T-helper 1 cell (primary cell): ENCODE measurements at places on chromosomes 4 and X.

DNA sequence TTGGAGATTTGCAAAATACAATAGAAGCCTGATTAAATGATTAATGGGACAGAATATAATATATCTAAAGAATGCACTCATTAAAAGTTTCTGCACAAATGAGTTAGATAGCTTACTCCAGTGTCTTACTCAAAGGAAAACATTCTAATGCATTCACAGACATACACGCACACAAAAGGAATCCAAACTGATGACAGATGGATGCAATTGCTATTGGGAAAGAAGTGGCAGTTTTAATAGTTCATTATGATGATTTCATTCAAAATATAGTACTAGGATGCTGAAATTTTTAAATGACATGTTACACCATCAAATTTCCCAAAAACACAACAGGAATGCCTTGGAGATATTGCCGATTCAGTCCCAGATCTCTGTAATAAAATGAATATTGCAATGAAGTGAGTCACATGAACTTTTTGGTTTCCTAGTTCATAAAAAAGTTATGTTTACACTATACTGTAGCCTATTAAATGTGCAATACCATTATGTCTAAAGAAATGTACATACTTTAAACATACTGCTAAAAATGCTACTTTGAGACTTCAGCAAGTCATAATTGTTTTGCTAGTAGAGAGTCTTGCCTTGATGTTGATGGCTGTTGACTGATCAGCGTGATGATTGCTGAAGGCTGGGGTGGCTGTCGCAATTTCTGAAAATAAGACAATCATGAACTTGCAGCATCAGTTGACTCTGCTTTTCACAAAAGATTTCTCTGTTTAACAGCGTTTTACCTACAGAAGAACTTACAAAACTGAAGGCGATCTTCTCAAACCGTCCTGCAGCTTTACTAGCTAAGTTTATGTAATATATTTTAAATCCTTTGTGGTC, 45.6 kb downstream of the BBS12 start:
- no peak for DNase-seq

DNA sequence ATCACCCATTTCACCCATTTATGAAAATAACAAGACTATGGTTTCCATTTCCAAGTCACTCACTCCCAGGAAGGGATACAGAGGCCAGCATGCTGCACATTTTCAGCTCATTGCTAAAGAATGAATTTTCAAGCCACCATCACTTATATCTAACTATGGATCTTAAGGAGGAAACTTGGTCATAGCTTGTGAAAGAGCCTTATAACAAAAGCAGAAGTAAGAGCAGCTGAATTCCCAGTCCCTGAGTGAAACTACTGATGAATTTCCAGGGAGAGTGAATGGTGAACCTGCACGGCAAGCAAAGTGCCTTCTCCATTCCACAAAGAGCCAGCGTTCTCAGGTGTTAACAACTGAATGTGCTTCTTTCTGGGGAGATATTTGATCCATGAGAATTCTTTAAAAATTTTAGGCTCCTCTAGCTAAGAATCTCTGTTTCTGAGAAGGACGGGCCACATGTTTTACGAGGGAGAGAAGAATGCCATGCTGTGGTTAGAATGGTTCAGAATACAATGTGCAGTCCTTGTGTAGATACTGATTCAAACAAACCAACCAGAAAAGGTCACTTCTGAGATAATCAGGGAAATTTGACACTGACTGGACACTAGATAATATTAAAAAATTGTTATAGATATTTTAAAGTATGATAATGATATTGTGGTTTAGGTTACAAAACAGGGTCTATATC, 24.0 kb downstream of the BTC start:
- no peak for DNase-seq

DNA sequence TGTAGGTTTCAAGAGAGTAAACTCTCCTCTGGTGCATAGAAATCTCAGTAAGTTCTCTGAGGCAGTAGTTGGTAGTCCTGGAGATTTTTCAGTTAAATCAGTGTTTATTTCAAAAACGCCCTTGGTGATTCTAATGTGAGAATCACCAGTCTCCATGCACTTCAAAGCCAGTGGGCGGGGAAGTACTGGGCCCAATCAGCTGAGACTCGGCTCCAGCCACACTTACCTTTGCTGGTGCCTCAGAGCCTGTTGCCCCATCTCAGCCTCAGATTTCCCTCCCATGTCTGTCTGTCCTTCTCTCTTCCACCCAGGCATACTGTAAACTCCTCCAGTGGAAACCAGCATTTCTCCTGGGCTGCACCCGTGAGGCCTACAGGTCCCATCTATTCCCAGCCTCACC, 7.4 kb upstream of the MGST2 start:
- DNase-seq, result no peak

- DNase-seq, result no peak
These were observed 84.0 kb downstream of the WWC2 start for GRCh38 chr4:183182873-183183725.

DNA sequence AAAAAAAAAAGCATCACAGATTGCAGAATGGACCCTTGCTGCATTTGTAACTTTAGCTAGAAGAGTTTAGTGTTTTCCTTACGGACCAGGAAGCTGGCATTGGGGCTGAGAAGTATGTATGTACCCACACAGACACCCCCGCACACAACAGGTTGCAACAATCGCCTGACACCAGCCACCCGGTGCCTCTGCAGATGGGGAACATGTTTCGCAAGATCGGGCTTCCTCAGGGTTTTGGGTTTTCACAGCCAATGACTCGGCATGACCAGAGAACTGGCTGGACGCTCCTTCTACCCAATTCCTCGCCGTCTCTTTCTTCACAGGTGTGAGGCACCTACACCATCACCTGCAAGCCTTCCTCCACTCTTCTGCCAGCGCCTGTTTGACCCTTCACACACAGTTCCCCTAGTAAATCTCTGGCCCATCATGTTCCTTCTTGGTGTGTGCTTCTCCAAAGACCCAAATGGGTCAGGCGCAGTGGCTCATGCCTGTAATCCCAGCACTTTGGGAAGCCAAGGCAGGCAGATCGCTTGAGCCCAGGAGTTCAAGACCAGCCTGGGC, 70.4 kb downstream of the DHRSX start:
- no peak for DNase-seq

- DNase-seq, result no peak
These were observed 40.3 kb downstream of the SLC4A4 start for GRCh38 chr4:71379126-71379525.

DNA sequence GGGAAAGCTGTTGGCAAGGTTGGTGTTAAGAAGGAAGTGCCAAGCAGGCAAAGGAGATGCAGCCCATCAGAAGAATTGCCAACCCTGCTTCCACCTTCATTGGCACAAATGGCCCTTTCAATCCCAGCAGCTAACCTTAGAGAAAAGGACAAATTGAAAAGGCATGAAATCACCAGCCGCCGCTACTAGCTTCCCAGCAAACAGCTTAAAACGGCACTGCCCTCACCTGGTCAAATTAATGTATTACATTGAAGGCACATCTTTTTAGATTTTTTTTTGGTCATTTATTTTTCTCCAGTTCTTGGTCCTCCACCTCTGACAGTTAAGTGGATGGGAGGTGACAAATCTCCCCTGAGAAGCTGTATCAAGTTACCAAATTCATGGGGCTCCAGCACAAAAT, 51.0 kb upstream of the NHSL2 start:
- DNase-seq, result no peak

- no peak for DNase-seq
These were observed 93.3 kb downstream of the STIM2 start for GRCh38 chr4:26953770-26954423.

DNA sequence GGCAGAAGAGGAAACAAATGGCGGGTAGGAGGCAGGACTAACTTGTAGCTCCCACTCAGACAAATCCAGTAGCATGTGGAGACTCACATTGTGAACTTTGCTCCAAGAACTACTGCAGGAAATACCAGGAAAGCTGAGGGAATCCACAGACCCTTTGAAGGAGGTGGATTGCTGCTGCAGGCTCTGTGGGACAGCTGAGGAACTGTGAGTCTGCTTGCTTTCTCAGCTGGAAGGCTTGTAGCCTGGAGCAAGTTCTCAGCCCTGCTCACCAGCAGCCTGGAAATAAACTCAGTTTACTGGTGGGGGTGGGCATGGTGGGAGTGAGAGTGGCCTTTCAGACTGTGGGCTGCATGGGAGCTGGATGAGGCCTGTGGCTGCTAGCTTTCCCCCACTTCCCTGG, 16.0 kb downstream of the RTL3 start:
- no peak for DNase-seq

GRCh38 chrX:153469811-153470410, 465 bp downstream of the HAUS7 start:
- DNase-seq, result no peak

DNA sequence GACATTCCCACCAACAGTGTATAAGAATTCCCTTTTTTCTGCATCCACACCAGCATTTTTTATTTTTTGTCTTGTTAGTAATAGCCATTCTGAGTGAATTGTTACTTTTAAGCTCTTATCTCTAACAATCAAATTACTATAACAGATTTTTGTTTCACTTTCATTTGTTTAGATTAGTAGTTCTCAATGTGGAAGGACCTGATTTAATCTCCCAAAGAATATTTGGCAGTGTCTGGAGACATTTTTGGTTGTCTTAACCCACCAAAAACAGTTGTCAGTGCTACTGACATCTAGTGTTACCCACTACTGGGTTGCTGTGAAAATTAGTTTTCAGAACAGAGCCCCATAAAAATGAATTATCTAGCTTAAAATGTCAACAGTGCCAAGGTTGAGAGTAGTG, 37.9 kb downstream of the RUFY3 start:
- no peak for DNase-seq

DNA sequence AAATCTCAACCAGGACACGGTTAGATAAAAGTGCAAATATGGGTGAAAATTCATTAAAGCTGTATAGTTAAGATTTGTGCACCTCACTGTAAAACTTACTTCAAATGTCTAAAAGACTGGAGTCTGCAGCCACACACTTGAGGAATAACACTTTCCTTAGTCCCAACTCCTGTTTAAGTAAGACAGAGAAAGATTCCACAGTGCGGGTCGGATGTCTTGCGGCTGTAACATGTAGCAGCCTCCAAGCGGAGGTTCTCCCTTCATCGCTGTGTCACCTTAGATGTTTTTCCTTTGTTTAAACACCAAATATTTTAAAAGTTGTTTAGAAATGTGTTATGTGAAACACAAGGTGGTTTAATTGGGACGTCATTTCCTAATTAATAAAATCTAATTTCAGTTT, 905 bp upstream of the MAEA start:
- DNase-seq, result no peak

DNA sequence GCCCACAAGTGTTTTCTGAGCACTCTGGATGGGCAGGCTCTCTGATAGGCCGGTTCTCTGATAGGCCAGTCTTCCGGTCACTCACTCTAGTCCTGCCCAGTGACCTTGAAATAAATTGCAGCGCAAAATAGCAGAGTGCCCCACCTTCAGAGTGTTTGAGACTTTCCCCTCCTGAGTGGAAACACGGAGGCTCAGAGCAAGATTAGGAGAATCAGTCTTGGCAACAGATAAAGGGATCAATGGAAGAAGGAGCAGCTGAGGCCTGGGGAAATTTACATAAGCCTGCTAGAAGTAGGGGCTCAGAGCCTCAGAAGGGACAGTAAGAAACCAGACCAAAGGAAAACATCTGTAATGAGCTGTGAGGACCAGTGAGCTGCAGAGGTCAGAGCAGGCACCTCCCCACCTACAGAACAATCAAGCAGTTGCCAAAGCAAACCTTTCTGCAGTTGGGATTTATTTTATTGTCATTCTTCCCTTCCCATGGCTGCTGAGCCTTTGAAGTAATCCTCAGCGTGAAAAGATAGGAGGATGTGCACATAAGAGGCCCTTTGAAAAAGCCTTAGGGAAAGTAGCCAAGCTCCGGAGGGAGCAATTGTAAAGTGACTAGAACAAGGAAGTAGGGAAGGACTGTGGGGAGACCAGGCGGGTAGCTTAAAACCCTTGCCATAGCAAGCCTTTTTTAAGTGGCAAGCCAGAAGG, 89.1 kb upstream of the TSPAN5 start:
- no peak for DNase-seq

GRCh38 chr4:25723409-25723808, 67.8 kb downstream of the SLC34A2 start:
- no peak for DNase-seq

DNA sequence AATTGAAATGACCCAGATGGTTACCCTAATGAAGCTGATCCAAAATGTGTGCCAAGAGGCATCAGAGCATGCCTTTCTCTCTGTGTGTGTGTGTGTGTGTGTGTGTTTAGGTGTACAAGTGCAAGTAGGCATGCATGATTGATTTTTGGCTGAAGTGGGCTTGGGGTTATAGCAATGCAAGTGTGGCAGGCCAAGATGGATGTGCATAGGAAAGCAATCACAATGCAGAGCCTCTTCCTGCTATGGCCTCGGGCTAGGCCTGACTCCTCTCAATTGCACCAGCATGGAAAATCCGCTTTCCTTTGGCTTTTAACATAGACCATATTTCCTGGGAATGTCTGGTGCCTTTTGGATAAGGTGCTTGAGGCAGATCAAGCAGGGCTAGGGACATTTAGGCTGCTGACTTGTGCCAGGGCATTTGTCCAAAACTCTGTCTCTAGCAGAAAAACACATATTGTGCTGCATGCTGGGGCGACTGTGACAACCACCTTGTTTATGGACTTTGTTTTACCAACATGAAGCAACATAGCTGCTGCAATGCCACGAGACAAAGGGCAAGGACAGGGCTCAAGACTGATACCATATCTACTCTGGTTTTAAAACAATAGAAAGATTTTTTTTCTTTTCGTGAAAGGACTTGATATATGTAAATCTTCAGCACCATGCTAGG, 395.7 kb downstream of the RAPGEF2 start:
- DNase-seq, result no peak

GRCh38 chr4:24209131-24209530, 319.3 kb upstream of the PPARGC1A start:
- no peak for DNase-seq

DNA sequence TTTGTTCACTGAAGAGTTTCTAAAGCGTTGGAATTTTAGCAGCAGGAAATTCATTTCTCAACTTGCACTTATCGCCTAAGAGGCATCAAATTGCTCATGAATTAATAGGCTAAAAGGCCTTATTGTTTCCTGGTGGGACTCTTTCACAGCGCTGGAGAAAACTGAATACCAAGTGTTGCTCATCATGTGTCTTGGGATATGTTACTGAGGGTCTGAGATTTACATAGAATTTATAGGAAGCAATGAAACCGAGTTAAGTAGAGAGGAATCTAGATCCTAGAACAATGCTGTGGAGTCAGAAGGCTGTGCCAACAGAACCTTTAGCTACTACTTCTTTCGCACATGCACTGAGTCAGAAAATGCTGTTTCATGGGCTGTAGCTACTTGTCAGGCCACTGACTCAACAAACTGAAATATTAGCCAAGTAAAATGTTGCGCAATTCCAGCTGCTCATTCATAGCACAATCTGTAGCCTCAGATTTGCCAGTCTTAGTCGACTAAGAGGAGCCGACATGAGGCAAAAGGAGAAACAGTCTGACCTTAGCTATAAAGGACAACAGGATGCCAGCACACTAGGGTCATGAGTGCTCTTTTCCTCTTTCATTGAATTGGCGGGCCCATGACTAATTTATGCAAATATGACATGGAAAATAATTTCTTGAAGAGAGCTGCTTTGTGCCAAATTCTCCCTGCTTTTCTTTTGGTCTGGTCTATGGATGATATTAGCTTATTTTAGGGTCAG, 35.9 kb upstream of the CXCL8 start:
- peak; percentile 68 for DNase-seq

GRCh38 chrX:40729598-40730584, 5.5 kb downstream of the MED14 start:
- DNase-seq, result no peak
